ENCODE measurements at places on chromosomes 1 and 21. TPM values are rescaled to one million over a fixed set of nuclear protein-coding genes. Genes with fewer than 3 reads are reported as not detected.

GRCh38 chr1:65309304-65310077, at the start of gene DNAJC6:
Gene DNAJC6 (plus strand): TSS chr1:65309543. CDS start chr1:65309746, 203 bp downstream.
- no peak within 1 kb of the TSS for H3K27ac ChIP-seq
- H3K27me3 ChIP-seq: peaks cover 41% of the 10 kb centered on the region
- peak within 1 kb of the TSS; percentile 39 for H3K4me3 ChIP-seq
- H3K36me3 ChIP-seq: no peaks in the 10 kb centered on the region
- peak; percentile 73 for DNase-seq
- H3K4me1 ChIP-seq: peaks cover 7% of the 10 kb centered on the region

EMC1 gene
- 40.2 TPM for total RNA-seq

DNA sequence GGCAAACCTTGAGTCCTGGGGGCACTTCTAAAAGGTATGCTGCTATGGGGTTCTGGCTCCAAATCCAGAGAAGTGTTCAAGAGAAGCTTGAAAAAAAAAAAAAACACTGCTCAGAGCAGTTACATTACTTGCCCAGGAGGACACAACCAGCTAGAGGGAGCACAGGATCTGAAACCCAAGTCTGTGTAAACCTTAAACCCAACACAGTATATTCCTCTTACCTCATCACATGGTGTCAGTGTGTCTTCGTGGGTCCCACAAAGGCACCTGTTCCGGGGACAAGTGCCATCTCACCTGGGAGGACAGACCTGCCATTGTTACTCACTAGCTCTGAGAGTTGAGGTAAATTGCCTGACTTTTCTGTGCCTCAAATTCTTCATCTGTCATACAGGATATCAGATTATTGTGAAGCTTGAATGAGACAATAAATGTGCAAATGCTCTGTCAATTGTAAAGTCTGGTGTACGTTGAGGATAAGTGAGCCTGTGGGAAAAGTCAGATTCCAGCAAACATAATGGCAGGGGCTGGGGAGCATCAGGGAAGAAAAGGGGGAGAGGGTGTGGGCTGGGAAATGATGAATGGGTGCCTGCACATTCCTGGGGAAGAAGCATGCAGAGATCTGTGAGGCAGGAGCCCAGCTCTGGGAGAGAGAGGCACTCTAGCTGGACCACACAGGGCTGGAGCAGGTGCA, 170.4 kb upstream of the ZC3H12A start:
- no peaks in the 10 kb centered on the region for H3K4me1 ChIP-seq
- H3K36me3 ChIP-seq: no peaks in the 10 kb centered on the region
- no peak for DNase-seq
- no peak overlapping the region for H3K4me3 ChIP-seq
- no peak overlapping the region for H3K27ac ChIP-seq

TMCO2 gene
- total RNA-seq: not detected

GRCh38 chr1:203182387-203182953, 4.0 kb downstream of the CHI3L1 start:
- no peaks in the 10 kb centered on the region for H3K36me3 ChIP-seq
- DNase-seq: no peak
- no peak overlapping the region for H3K27ac ChIP-seq

RHCE gene
- total RNA-seq: 0.54 TPM

GRCh38 chr21:36223451-36223850, 66.8 kb downstream of the DOP1B start:
- no peaks in the 10 kb centered on the region for H3K27me3 ChIP-seq
- DNase-seq: no peak
- no peak overlapping the region for H3K27ac ChIP-seq
- peaks cover 9% of the 10 kb centered on the region for H3K36me3 ChIP-seq
- no peaks in the 10 kb centered on the region for H3K4me1 ChIP-seq

- H3K4me1 ChIP-seq: peaks cover 4% of the 10 kb centered on the region
- H3K27me3 ChIP-seq: no peaks in the 10 kb centered on the region
- DNase-seq: no peak
- no peak overlapping the region for H3K27ac ChIP-seq
- H3K4me3 ChIP-seq: no peak overlapping the region
These were observed 51.0 kb downstream of the F3 start for GRCh38 chr1:94490556-94490955.

DNA sequence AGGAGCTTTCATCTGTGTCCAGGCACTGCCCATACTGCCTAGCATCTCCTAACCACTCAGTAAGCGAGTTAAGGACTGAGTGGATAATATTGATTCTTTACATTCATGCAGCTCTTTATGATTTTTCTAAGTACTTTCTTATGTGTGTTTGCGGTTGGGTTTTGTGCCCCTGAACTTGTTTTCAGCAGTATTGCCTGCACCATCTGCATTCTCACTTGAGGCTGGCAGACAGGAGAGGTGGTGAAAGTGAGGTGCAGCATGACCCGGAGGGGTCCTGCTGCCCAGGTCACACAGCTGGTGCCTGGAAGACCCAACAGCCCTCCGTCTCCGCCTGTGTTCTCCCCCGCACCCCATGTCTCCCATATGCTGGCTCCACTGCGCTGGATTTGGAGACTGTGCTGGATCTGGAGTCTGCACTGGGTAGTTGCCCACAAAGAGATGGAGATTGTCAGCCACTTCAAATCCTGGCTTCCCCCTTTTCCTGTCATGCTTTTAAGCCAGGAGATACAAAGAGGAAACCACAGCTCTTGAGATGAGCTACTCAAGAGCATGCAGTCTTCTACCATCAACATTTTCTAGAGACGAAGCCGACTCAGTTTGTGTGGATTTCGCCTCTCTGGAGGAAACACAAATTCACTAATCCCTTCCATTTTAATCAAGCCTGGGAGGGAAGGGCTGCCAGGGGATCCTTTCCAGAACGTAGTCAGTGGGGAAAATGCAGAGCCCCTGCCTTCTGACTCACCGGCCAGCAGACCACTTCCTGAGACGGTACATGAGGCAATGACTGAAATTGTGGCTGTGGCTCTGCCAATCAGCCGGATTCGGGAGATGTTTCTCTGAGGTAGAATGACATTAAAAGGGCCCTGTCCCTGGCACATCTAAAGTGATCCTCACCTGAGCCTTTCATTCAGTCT, 71.7 kb upstream of the ANGPTL1 start:
- H3K36me3 ChIP-seq: no peaks in the 10 kb centered on the region
- no peak overlapping the region for H3K27ac ChIP-seq
- H3K4me3 ChIP-seq: no peak overlapping the region
- peaks cover 14% of the 10 kb centered on the region for H3K27me3 ChIP-seq
- H3K4me1 ChIP-seq: no peaks in the 10 kb centered on the region

- no peaks in the 10 kb centered on the region for H3K4me1 ChIP-seq
- H3K27ac ChIP-seq: no peak overlapping the region
- H3K27me3 ChIP-seq: peaks cover 3% of the 10 kb centered on the region
- H3K4me3 ChIP-seq: no peak overlapping the region
These were observed 102.1 kb upstream of the NBPF4 start for GRCh38 chr1:108345776-108346531.

All from activated naive CD4-positive, alpha-beta T cell treated with anti-CD3 and anti-CD28 coated beads for 36 hours (primary cell).